ENCODE measurements at places on chromosomes 13 and 19.
A peak's percentile ranks its signal among the peaks of the same experiment; 100 is the strongest.

GRCh38 chr19:41912899-41913537 lies 15.2 kb downstream of the ERFL start:
- no peak for DNase-seq

- DNase-seq, result no peak
Measured at GRCh38 chr13:99388334-99388923, 81.2 kb upstream of the GPR183 start.

GRCh38 chr13:61179741-61180140 lies 235.9 kb downstream of the PCDH20 start:
- DNase-seq, result no peak

DNA sequence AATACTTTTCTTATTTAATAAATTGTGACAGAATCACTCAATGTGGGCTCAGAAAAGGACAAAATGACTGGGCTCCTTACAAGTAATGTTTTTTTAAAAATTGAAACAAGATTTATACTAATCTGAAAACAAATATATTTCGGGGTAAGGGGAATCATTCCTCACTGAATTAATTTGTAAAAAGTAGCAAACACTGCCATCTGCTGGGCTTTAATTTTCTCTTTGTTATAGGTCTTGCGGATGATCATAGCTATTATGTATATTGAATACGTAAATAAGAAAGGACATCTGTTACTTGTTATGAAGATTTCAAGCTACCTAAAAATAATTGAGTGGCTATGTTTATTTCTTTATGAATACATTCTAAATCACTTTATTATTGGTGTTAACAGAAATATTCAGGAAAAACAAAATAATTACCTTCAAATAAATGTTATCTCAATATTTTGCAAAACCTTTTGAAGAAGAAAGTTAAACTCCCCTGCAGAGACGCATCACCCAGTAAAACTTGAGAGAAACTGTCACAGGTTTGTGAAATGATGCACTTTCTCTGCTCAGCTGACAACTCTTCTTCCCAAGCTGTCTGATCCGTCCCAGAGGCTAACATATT lies 17.8 kb upstream of the ENOX1 start:
- peak; percentile 18 for DNase-seq

- DNase-seq, result no peak
Measured at GRCh38 chr19:18596752-18597157, 8.2 kb downstream of the REX1BD start.

GRCh38 chr19:30923096-30923495 lies 426.1 kb downstream of the TSHZ3 start:
- DNase-seq, result no peak

- DNase-seq, result no peak
Measured at GRCh38 chr19:11019824-11020223, 59.0 kb downstream of the SMARCA4 start.

GRCh38 chr13:87684850-87685742 lies 13.9 kb downstream of the SLITRK5 start:
- no peak for DNase-seq

DNA sequence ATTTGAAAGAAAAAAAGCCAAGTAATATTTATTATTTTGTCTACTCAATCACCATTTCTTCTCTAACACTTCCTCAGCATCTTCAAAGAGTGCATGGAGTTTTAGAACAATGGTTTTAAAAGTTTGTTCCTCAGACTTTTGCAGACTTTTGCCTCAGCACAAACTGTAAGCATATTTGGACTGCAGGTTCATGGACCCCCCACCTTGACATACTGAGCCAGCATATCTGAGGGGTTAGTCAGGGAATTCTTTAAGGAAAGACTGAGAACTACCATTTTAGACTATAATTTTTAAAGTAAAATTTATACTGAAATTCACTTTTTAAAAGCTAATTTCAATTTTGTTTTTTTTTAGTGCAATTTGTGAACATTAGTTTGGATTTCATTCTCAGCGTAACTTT lies 1676.8 kb upstream of the PCDH20 start:
- DNase-seq, result no peak

DNA sequence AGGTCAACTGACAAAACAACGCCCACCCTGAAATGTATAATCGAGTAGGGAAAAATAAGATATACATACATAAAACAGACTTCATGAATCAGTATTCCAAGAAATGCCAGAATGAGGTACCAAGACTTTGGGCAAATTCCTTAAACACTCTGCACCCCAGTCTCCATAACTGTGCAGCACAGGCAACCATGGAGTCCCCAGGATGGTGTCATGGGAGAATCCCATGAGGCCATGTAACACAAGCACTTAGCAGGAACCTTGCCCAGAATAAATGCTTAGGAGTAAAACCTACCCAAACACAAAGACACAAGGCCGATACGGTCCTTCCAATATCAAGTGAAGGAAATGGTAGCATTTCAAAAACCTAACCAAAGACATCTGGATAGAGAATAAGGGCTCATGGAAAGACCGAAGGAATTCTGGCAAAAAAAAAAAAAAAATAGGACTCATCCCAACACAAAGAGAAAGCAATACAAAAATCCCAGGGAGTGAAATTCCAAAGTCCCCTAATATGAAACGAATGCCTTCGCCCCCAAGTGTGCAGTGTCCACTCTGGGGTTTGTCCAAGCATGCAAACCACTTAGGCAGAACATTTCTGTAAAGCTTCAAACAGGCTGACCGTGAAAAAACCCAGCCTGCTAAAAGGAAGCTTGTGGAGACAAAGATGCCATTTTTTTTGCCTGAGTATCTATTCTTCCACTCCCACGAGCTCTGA lies 11.1 kb downstream of the ZC3H4 start:
- no peak for DNase-seq

GRCh38 chr13:20136781-20137703 lies 23.8 kb downstream of the GJA3 start:
- no peak for DNase-seq

DNA sequence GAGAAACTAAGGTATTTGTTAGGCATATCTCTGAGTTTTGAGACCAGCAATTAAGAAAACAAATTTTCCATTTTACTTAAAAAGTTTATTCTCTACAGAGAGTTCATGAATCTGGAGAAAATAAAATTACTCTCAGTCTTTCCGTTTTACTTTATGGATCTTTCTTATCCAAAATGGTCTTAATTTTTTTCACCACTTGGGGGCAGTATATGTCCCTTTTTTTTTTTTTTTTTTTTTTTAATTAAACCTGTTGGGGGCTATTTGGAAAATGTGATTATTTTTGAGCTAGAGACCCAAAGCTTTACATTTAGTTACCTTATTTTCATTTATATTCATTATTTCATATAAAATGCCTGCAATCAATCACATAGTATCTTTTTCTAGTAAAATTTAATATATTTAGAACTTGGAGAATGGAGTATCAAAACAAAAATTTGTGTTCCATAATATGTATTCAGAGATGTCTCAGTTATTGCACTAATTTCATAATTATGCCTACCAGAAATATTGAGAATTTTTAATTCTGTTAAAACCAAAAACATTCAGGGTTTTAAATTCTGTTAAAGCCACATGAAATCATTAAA lies 27.1 kb downstream of the PIBF1 start:
- DNase-seq, result peak; percentile 3

GRCh38 chr13:95222733-95223018 lies 78.6 kb downstream of the ABCC4 start:
- no peak for DNase-seq

DNA sequence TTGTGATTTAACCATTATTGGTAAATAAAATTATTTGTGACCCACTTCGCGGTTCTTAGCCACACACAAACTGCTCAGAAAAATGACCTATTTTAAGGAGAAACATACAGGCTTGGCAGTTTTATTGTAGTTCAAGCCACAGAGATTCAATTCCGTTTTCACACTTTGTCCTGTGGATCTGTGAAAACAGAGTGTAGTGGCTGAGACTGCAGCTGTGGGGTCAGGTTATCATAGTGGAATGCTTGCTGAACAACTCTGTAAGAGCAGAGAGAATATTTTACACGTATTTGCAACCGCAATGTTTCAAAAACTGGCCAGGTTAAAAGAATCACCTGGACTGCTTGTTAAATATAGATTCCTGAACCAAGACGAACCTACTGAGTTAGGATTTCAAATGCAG lies 292.5 kb downstream of the GPC5 start:
- DNase-seq, result no peak

GRCh38 chr13:111046590-111047141 lies 68.4 kb upstream of the ARHGEF7 start:
- DNase-seq, result no peak

GRCh38 chr13:31469377-31469776 lies 269.6 kb downstream of the B3GLCT start:
- DNase-seq, result no peak

DNA sequence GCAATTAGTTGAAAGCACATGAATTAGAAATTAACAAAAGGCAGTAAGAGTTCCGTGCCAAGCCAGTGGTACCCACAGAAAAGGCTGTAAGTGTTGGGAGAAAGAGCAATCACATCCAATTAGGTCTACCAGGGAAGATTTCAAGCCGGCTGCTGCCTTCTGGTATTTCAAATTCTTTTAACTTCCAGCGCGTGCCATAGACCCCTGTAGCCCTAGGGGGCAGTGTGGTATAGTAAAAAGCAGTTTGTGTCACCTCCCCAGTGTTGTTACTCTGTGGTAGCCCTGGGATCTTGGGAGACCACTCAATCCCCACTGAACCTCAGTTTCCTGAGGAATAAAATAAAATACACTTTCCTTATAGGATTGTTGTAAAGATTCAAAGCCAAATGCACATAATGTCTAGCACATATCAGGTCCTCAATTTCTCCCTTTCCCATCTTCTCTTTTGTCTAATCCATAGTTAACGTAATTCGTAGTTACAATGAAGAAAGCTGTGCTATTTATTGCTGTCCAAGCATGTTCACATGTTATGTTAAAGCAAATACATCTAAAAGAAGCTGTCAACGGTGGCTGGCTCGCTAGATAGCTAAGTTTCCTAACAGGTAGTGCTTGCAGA lies 230.2 kb downstream of the TDRD3 start:
- DNase-seq, result no peak

- DNase-seq, result no peak
Measured at GRCh38 chr13:110228936-110229904, 77.7 kb downstream of the COL4A1 start.
